Activated T-cell treated with anti-CD3 and anti-CD28 coated beads, Interleukin-2, amount 50 U/mL, for 72 hours (primary cell): ENCODE measurements at places on chromosomes 11 and 22.

- DNase-seq: no peak
Observed at GRCh38 chr11:31761636-31762035, 49.5 kb downstream of the PAX6 start.

DNA sequence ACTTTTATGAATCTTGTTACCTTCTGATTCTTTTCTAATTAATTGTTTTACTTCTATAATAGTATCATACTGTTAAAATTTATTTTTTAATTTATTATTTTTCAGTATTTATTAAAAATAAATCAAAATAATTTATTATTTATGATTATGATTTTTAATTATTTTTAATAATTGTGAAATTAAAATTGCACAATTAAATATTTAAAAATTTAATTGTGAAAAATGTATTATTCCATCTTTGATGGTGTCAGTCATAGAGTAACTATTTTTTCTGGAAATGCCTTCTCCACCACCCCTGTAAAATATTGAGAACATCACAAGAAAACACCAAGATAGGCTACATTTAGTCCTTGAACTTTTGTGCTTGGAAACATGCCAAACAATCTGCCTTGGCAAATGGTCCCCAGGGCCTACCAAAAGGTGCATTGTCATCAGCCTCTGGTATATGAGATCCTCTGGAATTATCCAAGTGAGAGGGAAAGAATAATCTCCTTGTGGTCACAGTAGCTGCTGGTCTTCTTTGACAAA, at the start of gene OR8H2:
Gene OR8H2 (plus strand): TSS at position 478 of the 528 bp plus-strand sequence. CDS start 1,356 bp downstream, outside the sequence.
- no peak for DNase-seq

- DNase-seq: no peak
Observed at GRCh38 chr22:19067696-19068348, 54.4 kb downstream of the DGCR2 start.

GRCh38 chr11:1350086-1350725, 39.5 kb upstream of the BRSK2 start:
- no peak for DNase-seq

GRCh38 chr22:29256606-29257325, 11.0 kb downstream of the RHBDD3 start:
- no peak for DNase-seq

GRCh38 chr11:44957776-44958564, 7.3 kb upstream of the TP53I11 start:
- DNase-seq: no peak

DNA sequence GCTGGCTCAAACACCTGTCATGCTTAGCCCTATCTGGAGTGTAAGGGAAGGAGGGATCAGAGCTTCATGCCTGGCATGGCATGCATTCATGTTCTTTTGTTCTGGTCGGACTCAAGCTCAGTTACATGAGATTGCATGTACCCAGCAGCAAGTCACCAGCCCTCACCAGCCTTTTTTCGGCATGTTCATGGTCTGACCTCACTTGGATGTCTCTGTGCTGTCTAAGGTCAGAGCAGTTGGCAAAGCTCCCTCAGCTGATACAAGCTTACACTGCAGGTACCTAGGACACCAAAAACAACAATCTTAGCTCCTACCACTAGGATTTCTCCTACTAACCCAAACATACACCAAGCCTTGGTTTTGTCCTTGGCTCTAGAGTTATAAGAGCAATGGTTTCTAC, 152.6 kb downstream of the BARX2 start:
- no peak for DNase-seq

- DNase-seq: no peak
Observed at GRCh38 chr11:19344661-19345518, 104.1 kb upstream of the E2F8 start.

GRCh38 chr11:8268530-8269400, 5.1 kb upstream of the LMO1 start:
- no peak for DNase-seq

DNA sequence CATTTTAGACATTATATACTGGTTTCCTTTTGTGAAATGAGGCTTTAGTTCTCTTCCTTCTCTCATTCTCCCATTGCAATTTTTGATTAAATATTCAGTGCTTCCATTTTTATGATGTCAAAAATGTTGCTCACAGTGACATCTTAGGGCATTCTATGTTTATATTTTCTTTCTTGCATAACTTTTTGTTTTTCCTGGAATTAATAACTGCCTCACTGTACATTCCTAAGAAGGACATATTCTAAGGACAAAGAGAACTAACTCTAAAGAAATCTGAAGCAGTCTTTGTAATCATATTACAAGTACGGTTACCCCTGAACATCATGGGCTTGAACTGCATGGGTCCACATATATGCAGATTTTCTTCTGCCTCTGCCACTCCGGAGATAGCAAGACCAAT, 25.8 kb upstream of the P2RY6 start:
- DNase-seq: no peak

DNA sequence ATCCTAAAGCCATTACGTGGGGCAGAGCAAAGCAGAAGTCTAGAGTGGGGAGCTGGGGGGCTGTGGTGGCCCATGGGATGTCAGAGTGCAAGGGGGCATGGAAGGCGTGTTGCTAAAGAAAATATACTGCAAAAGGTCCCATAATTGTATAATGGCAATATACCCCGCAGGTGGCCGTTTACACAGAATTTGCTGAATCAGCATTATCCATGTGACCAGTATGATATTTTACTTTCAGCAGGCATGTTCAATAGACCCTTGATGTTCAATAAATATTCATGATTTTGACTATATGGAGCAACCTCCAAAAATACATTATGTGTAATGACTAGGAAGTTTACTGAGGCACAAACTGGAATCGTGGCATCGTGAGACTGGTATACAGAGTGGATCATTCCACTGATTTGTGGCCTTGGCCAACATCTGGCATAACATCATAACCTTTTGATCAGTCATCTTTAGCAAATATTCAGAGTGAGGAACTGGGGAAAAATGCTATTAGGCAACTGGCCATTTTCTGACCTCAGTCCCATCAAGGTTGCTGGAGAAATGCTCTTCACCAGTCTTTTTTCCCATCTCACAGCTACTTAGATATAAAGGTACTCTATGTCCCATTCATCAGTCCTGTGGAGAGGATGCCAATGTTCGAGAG, 29.3 kb upstream of the PPP2R1B start:
- no peak for DNase-seq

DNA sequence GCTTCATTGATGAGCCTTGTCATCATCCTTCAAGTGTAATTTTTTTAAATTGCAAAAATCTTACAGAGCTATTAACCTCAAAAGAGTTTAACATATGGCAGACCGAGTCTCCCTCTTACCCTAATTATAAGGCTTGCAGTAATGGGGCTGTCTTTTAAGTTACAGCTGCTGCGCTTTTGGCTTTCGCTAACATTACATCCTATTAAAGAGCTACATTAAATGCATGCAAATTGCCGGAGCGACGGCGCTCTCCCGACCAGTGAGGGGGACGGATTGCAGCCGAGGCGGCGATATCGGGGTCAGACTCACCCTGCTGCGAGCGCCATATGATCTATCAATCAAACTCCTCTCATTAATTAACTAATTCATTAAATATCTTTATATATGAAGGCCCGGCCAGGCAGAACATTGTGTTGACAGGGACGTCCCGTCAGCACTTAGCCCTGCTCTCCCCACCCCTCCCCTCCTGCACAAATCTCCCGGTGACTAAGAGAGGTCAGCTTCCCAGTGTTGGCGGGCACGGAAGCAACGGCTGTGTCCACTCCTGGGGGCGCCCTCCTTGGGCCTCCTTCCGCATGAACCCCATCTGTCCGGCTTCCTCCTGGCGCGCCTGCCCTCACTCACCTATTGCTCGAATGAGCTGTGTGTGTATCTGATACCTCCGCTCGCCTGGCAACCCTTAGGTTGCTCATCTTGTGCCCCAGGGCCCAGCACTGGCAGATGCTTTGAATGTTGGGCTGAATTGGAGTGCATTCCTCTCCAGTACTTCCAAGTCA, 156.0 kb upstream of the CADM1 start:
- DNase-seq: no peak
